ENCODE measurements at places on chromosomes 7 and 10. TPM values are rescaled to one million over a fixed set of nuclear protein-coding genes. Genes with fewer than 3 reads are reported as not detected.

ZNHIT1 gene
- 113 TPM for total RNA-seq

GNAI1 gene
- 68.4 TPM for total RNA-seq

DNA sequence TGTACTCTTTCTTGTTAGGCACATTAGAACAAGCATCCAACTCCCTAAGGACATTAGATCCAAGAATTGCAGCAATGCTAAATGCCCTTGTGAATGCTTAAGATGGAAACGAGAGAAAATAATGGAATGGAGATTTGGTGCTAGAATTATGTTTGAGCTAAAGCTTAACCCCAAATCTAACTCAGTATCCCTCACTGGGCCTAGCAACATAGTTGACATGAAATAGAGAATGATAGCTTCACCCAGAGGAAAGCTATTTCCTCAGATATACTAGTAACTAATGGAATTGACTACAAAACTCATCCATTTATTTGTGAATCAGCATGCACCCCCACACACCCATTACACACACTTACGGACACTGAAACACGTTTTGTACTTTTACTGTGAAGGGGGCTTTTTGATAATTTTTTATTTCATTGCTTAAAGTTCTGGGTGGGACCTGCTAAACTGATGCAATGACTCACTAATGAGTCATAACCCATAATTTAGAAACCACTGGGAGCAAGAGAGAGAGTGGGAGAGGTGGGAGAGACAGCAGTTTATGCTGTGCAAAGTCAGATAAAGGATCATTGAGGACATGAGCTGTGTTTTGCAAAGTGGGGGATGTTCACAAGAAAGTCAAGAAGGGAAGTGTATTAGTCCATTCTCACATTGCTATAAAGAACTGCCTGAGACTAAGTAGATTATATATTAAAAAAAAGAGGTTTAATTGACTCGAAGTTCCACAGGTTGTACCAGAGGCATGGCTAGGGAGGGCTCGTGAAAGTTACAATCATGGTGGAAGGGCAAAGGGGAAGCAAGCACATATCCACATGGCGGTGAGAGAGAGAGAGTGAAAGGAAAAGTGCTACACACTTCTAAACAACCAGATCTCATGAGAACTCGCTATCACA is 382.7 kb downstream of the SFMBT2 start:
- no peaks in the 10 kb centered on the region for H3K4me1 ChIP-seq
- peaks cover 1% of the 10 kb centered on the region for H3K27me3 ChIP-seq
- H3K36me3 ChIP-seq, result peaks cover 5% of the 10 kb centered on the region
- H3K4me3 ChIP-seq, result no peak overlapping the region
- H3K27ac ChIP-seq, result no peak overlapping the region

DNA sequence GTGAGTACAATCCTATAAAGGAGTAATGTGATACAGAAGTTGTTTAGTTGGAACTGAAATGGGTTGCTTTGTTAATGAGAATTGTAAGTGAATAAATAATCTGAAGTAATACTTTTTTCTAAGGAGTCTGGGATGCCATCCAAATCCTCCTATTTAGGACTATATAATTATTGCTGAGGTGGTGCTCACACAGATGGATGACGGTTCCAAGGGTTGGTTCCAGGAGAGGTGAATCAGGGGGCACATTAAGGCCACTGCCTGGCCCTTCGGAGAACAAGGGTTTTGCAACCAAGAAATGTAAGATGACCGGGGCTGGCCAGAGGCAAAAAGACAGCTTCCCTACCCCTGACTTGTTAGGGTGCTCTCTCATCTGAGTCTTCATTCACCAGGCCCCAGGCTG is 352.7 kb downstream of the PHTF2 start:
- no peaks in the 10 kb centered on the region for H3K27me3 ChIP-seq
- peak overlapping the region; percentile 77 for H3K27ac ChIP-seq
- H3K4me1 ChIP-seq, result peaks cover 53% of the 10 kb centered on the region
- H3K36me3 ChIP-seq, result no peaks in the 10 kb centered on the region

DNA sequence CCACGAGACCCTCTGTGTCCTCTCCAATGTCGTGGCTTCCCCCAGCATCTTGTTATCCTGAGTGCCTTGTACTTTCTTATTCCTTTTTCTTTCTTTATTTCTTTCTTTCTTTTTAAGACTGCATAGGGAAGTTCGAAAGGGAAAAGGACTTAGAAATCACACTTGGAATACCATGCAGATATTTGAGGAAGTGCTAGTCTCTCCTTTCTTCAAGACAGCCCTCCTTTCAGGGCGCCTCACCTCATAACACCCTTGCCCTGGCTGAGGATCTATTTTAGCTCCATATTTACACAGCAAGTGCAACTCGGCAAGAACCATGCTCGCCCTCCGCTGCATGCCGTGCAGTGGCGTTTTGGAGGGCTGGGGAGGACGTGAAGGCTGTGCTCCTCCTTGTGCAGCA is 232.3 kb upstream of the GLI3 start:
- peaks cover 16% of the 10 kb centered on the region for H3K27me3 ChIP-seq
- no peaks in the 10 kb centered on the region for H3K4me1 ChIP-seq
- no peak overlapping the region for H3K4me3 ChIP-seq
- no peak for DNase-seq
- no peaks in the 10 kb centered on the region for H3K36me3 ChIP-seq

- H3K27ac ChIP-seq, result no peak overlapping the region
- no peaks in the 10 kb centered on the region for H3K4me1 ChIP-seq
- H3K27me3 ChIP-seq, result peaks cover 5% of the 10 kb centered on the region
- no peak overlapping the region for H3K4me3 ChIP-seq
Observed at GRCh38 chr10:127523476-127523875, 25.6 kb upstream of the NPS start.

DNA sequence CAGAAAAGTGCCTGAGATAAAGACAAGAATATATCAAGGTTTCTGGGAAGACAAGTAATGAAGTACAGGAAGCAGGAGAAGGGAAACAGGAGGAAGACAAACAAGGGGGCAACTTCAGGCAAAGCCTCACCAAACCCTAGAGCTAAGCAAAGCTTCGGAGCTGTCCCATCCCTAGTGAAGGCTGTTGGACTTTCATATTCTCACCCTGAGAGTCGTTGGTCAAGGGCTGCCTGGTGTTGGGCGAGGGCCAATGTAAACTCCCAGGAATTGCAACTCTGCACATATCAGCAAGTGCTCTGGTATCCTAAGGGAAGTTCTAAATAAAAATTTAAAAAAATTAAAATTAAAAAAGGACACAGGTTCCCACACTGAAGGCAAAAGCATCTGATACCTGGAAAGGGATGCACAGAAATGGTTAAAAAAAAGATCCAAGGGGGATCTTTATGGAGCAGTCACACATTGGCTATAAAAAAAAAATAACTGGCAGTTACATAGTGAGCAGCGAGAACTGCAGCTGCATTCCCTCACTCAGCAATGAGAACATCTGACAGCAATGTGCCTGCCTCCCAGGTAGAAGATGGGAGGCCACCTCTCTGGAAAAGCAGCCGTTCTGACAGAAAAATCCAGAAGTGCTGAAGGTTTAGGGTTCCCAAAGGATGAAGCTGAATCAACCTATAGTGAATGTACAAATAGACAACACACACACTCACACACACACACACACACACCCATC is 304.7 kb downstream of the WDR11 start:
- DNase-seq, result no peak
- H3K27me3 ChIP-seq, result no peaks in the 10 kb centered on the region
- H3K36me3 ChIP-seq, result peaks cover 7% of the 10 kb centered on the region
- H3K27ac ChIP-seq, result no peak overlapping the region
- no peaks in the 10 kb centered on the region for H3K4me1 ChIP-seq

Data from HFFc6 (cell line).